Activated naive CD4-positive, alpha-beta T cell treated with Interleukin-2 at 50 U/mL for 16 hours (primary cell): ENCODE measurements at places on chromosomes 11 and 22.
A peak's percentile ranks its signal among the peaks of the same experiment; 100 is the strongest.

DNA sequence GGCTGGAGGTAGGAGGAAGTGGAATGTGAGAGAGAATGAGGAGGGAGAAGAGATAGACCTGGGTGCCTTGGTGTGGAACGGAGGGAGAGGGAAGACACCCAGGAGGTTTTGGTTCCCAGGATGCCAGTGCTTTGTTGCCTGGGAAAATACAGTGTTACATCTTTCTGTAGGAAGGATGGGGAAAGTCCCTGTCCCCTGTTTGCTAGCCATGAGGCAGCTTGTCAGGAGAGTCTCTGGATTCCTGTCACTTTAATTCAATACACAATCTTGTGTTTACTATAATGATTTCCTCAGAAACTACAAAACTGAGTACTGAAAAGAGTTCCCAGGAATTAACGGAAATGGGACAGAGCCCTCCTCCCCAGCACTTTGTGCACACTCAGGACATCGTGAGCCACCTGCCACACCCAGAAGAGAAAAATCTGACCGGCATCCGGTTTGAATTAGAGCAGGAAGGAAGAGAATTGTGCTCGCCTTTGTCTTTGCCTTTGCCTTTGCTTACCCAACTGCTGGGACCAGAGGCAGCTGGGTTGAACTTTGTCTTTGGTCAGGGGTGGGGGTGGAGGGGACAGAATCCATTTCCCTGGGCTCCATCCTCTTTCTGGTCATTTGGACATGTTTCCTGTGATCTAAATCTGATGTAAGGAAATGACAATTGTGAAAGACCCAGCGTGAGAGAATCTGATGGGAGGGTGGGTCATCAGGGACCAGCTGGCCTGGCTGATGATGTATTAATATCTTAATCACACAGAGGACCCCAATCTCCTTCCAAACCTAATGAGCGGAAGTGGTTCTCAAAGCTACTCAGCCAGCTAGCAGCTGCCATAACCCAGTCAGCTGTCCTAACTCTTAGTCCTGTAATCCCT lies 1.3 kb upstream of the LIMK2 start:
- peak; percentile 14 for DNase-seq

GRCh38 chr11:115764176-115764575 lies 260.0 kb upstream of the CADM1 start:
- DNase-seq = no peak

DNA sequence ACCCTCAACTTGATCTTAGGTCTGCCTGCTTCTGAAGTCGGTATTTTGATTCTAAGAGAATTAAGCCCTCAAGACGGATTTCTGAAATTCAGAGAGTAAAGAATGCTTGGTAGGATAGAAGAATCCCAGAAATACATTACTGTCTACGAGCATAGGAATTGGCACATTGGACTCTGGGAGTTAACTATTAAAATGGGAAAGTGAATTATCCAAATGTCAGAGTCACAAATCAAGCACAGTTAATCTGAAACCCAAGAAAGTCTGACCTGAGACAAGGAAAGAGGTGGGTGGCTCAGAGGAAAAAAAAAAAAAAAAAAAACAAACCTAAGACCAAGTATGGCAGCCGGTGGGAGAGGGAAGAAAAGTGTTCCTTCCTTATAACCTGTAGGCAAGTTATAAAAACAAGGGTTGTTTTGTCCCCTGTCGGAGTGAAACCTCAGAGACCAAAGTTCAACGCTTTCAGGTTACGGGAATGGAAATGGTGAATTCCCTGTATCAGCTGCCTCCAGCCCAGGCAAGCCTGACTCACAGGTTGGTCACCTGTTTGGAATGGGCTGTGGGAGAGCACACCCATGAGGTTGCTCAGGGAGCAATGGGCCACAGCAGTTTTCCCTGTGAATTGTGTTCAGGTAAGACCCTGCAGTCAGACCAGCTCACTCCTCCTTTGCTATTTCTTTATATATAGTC lies 139.0 kb downstream of the ETS1 start:
- no peak for DNase-seq

GRCh38 chr11:68687986-68688385 lies 3.6 kb downstream of the GAL start:
- DNase-seq = no peak

- DNase-seq = no peak
These were observed 805.5 kb upstream of the ARHGAP42 start for GRCh38 chr11:99881610-99882009.
